ENCODE measurements at places on chromosomes 2 and 18.

DNA sequence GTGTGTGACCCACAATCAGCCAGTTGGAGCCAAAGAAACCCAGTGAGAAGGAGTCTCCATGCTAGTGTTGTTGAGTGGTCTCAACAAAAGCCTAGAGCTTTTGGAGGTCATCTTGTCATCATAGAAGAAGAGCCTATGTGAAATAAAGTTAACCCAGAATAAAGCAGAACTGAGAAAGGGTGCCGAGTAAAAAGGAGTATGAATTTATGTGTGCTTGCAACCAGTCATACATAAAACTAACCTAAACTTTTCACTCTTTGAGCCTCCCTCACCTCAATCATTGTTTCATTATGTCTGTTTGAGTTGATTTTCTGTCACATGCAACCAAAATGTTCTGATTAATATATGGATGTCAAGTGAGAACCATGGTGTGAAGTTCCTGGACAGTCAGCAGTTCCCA lies 599.3 kb upstream of the ZEB2 start:
- no peak for DNase-seq

DNA sequence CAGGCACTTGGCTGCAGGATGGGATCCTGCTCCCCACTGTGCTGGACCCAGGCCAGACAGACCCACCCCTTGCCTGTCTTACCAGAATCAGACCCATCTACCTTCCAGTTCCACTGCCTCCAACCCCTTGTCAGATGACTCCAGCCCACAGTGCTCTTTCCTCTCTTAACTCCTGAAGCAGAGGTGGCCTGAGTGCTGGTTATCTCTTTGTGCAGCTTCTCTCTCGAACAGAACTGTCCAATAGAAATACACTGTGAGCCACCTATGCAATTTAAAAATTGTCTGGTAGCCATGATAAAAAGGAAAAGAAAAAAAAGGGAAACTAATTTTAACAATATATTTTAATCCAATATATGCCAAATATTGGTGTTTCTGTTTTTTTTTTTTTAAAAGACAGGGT lies 160.2 kb upstream of the SMAD2 start:
- DNase-seq: no peak

- no peak for DNase-seq
Measured at GRCh38 chr2:84874381-84875212, 6.3 kb downstream of the TRABD2A start.

DNA sequence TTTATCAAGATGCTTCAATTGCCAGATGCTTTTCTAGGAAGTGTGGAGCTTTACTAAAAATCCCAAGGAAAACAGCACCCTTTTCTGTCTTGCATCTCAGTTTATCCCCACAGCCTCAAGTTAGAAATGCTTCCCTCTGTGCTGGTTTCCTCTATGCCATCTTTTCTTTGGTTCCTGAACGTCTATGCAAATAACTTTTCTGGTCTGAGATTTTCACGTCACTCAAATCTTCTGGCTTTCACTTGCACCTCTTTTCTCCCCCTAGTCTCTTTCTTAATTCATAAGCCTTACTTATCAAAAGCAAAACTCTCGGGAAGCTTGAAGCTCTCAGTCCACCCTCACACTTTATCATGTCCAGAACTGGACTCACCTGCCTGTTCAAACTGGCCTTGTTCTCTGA lies 33.9 kb downstream of the ARHGAP25 start:
- no peak for DNase-seq

DNA sequence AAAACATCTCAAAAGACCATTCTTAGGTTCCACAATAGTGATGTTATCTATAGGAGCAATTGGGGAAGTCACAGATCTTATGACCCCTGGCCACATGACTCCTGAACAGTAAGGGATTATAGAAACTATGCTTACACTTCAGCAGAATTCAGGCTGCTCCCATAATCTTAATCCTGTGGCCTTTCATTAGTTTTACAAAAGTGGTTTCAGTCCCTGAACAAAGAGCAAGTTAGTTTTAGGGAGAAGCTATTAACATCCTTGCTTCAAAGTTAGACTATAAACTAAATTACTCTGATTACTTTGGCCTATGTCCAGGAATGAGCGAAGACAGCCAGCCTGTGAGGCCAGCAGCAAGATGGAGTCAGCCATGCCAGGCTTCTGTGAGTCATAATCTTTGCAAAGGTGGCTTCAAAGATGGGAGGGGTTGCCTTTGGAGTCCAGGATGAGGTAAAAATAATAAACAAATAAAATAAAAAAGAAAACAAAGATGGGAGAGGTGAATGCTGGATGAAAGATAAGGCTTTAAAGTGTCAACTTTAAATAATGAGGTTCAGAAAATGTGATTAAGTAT lies 168.7 kb upstream of the NDUFV2 start:
- DNase-seq: no peak

DNA sequence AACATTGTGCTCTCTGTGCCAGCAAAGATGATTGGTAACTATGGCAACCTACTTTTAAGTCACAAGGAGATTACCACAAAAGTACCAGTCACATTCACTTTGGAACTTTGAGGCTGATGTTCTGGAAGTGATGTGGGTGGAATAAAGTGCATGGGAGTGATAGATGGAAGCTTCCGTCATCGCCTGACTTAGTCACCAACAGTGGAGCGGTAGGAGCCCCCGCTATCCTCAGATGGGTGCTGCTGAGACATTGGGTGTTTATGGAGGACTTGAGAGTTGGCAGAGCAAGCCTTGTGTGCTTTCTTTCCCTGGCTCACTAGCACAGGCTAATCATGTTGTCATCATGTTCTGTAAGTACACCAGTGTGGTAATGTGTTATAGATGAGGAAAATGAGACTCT lies 4.6 kb downstream of the PPP1R7 start:
- no peak for DNase-seq

DNA sequence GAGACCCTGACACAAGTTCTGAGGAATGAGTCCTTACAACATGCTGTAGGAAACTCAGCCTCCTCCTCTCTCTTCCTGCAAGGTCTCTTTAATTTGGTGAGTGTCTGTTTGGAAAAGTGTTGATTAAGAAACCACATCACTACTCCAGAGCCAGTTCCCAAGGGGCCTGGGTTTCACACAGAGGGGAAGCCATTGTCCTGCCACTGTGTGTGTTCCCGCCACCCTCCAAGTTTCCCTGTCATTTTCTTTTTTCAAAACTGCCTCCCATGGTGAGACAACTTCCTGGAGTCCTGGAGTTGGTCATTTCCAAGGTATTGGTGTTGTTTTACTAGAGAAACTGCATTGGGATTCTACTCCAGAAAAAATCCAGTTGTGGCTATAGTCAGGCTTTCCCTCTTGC lies 232.0 kb upstream of the PARD3B start:
- no peak for DNase-seq

GRCh38 chr18:70068981-70069380 lies 121.3 kb upstream of the CD226 start:
- DNase-seq: no peak

DNA sequence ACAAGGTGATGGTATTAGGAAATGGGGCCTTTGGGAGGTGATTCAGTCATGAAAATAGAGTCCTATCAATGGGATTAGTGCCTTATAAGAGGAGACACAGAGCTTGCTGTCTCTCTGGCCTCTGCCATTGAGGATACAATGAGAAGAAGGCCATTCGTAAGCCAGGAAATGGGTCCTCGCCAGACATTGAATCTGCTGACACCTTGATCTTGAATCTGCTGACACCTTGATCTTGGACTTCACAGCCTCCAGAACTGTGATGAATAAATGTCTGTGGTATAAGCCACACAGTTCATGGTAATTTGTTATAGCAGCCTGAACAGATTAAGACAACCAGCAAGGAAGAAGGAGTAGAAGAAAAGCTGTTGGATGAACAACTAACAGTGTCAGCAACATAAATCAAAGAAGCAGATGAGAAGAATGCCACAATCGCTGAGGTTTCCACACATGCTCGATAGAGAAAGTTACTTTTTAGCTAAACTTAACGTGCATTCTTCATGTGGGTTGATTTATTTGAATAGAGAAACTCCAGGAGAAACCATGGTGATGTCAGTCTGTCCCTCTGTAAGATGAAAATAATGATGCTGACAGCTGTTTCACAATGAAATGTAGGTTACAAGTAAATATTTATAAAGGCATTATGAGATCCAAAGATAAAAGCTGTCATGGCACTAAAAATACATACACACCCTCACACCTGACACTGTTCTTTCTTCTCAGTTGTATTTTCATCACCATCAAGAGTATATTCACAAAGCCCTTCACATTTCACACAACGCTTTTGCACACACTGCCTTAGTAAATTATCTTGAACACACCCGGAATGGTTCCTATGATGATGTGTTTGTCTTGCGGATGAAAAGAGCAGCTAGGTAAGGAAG lies 153.7 kb upstream of the NCK2 start:
- no peak for DNase-seq

DNA sequence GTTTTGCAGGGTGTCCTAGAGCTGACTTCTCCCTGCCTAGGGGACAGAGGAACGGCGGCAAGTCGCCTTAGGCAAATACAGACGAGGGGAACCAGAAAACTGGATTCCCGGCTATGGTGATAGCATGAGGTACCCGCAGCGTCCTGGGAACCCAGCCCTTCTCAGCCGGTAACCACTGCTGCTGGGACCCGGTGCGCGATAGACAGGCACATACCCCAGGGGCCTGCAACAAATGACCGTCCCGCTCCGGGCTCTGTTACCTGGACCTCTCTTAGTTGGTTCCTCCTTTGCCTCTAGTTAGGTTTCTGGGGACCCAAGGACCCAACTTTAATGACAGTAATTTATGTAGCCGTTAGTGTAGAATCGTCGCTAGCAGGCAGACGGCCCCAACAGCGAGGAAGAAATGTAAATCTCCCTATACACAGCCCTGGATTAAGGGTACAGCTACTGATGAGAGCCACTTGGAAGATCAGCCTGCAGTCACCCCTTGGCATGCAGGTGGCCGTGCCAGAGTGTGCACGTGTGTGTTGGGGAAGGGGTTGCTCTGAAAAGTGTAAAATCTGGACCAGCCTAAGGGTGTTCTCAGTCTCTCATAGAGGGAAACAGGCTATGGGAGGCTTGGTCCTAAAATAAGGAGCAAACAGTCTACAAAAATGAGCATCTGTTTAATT lies 819 bp upstream of the SERPINE2 start:
- DNase-seq: no peak

GRCh38 chr2:100235098-100235497 lies 87.2 kb downstream of the LONRF2 start:
- DNase-seq: no peak

GRCh38 chr2:194166818-194167217 lies 1490.2 kb upstream of the SLC39A10 start:
- DNase-seq: no peak

DNA sequence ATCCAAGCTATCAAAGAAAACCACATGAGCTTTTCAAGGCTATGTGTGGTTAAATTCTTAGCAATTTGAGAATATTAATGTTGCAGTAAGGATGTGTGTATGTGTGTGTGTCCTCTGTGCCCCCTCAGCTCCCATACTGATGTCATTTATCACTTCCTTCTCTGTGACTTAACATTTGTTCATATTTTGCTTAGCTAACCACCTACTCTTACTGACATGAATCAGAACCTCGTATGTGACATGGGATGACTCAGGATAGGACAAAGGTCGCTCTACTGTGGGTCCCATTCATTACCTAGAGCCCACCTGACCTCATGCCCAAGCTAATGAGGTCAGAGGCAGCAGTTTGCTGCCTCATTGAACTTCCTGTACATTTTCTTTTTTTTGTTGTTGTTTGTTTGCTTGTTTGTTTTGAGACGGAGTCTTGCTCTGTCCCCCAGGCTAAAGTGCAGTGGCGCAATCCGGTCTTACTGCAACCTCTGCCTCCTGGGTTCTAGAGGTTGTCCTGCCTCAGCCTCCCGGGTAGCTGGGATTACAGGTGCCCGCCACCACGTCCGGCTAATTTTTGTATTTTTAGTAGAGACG lies 36.3 kb downstream of the MOGAT1 start:
- no peak for DNase-seq

GRCh38 chr2:217996361-217996760 lies 6.4 kb downstream of the TNS1 start:
- DNase-seq: no peak

DNA sequence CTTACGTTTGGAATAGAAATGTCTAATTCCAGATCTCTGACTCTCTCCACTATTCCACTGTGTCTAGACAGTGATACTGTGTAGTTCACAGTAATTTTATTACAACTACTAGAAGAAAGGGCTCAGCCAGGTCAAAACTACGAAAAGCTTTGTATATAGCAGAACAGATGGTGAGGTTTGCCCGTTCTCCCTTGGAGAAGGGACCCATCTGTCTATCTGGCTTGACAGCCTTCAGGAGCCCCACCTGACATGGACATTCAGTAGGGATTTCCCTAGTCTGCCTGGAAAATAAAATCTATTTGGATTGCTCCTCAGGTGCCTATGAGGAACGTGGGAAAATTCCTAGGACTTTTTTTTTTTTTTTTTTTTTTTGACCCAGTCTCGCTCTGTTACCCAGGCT lies 435.4 kb downstream of the NRXN1 start:
- DNase-seq: no peak

GRCh38 chr2:206150168-206150567 lies 9.1 kb downstream of the NDUFS1 start:
- no peak for DNase-seq

DNA sequence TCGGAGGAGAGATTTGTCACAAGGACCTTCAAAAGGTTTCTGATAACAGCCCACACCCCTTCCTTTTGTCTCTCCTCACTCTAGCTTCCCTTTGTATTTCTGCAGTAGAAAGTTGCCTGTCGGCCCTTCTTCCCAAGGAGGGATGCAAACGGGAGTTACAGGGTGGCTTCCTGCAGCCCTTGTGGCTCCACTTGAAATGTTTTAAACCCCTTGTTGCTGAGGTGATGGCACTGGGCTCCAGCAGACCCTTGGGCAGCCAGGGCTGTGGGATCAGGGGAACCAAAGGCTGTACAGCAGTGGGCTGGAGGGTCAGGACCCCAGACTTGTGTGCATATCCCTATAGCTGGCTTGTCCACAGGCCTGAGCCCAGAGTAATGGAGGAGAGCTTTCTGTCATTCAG lies 62.1 kb downstream of the COA5 start:
- DNase-seq: no peak

- no peak for DNase-seq
Measured at GRCh38 chr2:143000599-143000998, 123.1 kb downstream of the KYNU start.

GRCh38 chr2:216370961-216371712 lies 1.1 kb downstream of the MARCHF4 start:
- no peak for DNase-seq

DNA sequence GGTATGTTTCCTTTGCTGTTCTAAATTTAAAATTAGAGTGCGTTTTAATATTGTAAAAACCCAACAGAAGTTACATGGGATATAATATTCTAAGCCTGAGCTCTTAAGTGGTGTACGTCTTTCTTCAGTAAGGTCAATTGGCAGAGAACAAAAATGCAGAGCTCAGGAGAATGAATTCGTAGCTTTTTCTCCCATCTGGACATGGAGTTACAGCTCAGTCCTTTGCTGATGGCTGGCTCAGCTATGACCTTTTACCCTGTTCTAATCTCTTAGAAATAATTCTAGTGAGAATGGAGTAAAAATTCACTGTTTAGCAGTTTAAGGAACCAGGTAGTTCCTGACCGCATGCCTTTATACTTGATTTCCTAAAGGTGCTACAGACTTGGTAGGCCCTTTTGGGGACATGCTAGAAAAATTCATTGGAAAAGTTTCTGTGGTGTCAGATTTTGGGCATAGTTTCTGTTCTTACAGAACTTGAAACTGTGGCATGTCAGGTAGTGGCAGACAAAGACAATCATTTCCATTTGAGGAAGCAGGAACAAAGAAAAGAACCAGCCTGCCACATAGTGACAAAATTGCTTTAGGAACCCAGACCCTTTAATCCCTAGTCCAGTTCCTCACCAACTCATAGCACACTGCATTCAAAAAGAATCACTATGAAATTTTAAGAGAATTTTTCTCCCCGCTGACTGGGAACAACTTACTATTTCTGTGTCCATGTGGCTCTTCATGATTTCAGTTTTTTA lies 566.8 kb upstream of the ZNF804A start:
- no peak for DNase-seq
